ENCODE measurements at places on chromosomes 1 and 21.
A peak's percentile ranks its signal among the peaks of the same experiment; 100 is the strongest.

DNA sequence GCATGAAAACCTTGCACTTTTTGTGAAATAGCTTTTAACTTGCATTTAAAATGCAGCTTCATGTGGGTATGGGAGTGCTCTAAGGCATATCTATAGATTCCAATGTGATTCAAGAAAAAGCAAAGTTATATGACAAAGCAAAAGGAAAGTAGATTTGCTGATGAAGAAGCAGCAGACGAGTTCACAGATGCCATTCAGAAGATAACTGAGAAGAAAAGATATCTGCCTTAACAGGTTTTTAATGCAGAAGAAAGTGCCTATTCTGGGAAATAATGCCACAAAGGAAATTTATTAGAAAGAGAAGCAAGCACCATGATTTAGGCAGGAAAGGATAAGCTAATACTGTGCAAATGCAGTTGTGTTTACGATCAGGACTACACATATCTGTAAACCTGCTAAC is 68.1 kb downstream of the PHTF1 start:
- DNase-seq: no peak
- H3K27me3 ChIP-seq: no peaks in the 10 kb centered on the region

DNA sequence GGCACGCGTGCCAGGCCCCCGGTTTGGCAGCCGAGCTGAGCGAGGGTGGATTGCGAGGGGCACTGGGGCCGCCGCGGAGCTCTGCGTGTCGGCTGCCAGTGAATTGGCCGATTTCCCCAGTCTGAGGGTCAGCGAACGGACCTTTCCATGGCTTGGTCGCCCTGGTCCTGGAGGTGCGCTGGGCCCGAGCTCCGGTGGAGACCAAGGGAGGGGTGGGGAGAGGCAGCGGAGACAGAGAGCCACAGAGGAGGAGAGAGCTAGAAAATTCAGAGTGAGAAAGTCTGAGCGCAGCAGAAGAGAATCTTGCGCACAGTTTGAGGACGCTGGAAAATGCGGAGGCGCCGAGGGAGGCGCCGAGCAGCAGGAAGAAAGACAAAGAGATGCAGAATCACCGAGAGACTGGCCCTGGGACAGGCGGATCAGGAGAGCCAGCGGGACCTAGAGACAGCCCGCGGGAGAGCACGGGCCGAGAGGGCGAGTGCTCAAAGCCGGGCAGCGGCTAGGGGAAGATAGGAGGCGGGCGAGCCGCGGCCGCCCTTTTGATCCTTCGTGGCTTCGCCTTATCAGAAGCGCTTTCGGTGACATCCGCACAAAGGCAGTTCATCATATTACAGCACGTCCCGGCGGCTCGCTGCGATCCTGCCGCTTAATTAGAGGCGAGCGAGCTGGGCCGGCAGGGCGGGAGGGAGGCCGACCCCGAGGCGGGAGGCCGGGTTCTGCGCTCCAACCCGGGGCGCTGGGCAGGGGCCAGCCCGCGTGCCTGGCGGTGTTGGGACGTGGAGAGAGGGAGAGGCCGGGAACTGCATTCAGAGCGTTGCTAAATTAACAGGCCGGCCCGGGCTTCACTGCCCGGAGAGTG is 12.7 kb downstream of the PAX7 start:
- no peaks in the 10 kb centered on the region for H3K4me1 ChIP-seq
- H3K36me3 ChIP-seq: no peaks in the 10 kb centered on the region
- no peak for DNase-seq
- no peak overlapping the region for H3K27ac ChIP-seq
- peaks cover 97% of the 10 kb centered on the region for H3K27me3 ChIP-seq

GRCh38 chr1:37923551-37923889 is 23.3 kb downstream of the INPP5B start:
- no peaks in the 10 kb centered on the region for H3K27me3 ChIP-seq
- no peaks in the 10 kb centered on the region for H3K4me1 ChIP-seq
- H3K36me3 ChIP-seq: no peaks in the 10 kb centered on the region
- DNase-seq: no peak
- no peak overlapping the region for H3K4me3 ChIP-seq

- DNase-seq: no peak
- no peak overlapping the region for H3K27ac ChIP-seq
- no peaks in the 10 kb centered on the region for H3K4me1 ChIP-seq
- no peak overlapping the region for H3K4me3 ChIP-seq
- no peaks in the 10 kb centered on the region for H3K27me3 ChIP-seq
Measured at GRCh38 chr1:193318347-193318746, 131.9 kb upstream of the B3GALT2 start.

DNA sequence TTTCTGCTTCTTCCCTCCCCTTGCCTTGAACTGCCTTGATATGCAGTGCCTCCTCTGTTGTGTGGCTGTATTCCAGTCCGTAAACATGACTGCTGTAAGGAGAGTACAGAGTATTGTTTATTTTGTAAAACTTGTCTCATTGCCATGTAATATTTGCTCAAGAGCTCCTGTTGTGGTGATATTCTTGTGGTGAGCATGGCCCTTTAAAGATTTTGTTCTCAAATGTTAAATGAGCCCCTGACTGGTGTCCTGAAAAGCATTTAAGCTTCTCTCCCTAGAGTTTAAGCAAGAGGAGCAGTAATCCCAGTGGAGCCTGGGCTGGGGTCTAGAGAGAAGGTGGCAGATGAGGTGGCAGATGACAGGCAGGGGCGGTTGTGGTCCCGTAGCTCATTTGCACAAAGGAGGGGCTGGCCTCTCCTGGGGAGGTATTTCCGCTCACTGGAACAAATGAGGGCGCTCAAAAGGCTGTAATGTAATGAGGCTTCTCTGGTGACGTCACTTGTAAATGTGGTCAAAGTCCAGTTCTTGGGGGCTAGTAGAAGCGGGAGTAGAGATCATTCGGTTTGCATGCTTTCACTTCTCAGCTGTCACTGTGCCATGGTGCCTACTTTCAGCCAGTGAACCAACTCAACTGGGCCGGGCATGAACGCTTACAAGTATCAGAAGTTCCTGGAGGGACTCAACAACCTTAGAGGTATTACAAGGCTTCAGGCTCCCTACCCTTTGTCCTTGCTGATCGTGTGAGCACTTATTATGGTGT is 46.0 kb upstream of the MACF1 start:
- H3K4me1 ChIP-seq: peaks cover 15% of the 10 kb centered on the region
- no peak overlapping the region for H3K4me3 ChIP-seq
- no peaks in the 10 kb centered on the region for H3K27me3 ChIP-seq
- H3K27ac ChIP-seq: peak overlapping the region; percentile 73

DNA sequence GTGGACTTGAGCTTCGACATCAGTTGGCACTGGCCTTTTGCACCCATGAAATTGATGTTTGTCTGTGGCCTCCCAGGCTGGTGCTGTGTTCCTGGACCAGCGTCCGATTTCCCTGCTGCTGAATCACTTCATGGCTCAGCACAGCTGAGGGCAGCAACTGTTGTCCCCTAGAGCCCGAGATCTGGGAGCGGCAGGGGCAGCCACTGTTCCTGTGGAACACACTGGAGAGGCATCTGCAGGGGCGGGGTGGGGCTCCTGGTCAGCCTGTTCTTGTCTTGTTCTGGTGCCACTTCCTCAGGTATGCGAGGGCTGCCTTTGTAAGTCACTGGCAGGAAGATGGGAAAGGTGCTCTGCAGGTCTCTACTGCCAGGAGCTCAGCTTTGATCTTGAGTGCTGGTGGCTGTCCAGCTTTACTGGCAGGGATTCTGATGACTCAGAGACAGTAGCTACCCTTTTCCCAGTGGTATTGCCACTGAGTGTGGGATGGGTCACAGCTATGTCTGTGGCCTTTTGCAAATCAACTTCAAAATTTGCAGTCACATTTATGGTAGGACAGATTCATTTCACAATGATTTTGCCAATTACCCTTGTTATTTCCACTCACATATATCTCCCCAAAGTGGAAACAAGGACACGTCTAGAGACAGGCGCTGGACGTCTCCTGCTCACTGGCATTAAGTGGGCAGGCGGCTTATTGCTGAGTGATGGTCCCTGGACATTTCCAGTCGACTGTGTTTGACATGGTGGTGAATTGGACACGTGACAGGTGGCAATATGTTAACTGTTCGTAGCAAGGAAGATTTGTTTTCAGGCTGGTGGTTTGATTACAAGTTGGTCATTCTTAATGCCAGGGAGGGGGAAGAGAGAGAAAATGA is 15.3 kb downstream of the AGPAT3 start:
- no peak for DNase-seq
- peaks cover 12% of the 10 kb centered on the region for H3K4me1 ChIP-seq
- no peaks in the 10 kb centered on the region for H3K36me3 ChIP-seq
- H3K27me3 ChIP-seq: no peaks in the 10 kb centered on the region
- H3K27ac ChIP-seq: peak overlapping the region; percentile 26

- no peaks in the 10 kb centered on the region for H3K4me1 ChIP-seq
- no peaks in the 10 kb centered on the region for H3K36me3 ChIP-seq
- no peak overlapping the region for H3K4me3 ChIP-seq
- no peak for DNase-seq
Measured at GRCh38 chr1:237467320-237467719, 423.4 kb downstream of the ZP4 start.

GRCh38 chr1:26168410-26169197 is at the start of gene C1orf232:
TSS of gene C1orf232 (minus strand) at chr1:26168963. CDS start at chr1:26168499, 464 bp downstream.
- no peaks in the 10 kb centered on the region for H3K36me3 ChIP-seq
- H3K4me1 ChIP-seq: peaks cover 6% of the 10 kb centered on the region
- DNase-seq: no peak

DNA sequence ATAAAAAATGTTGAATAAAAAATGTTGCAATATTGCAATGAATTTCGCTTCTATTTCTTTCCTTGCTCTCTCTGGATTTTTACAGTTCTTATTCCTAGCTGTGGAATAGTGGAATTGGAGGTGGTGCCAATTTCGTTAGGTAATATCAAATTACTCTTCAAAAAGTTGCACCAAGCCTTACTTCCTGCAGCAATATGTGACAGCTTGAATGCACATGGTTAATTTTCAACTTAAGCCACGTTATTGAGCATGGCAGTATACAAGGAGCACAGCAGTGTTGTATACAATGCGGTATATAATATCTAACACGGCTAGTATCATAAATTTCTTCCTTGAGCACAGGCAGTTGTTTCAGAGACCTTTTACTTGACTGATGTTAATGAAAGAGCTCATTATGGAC is 152.5 kb downstream of the NOS1AP start:
- no peaks in the 10 kb centered on the region for H3K36me3 ChIP-seq
- H3K4me1 ChIP-seq: no peaks in the 10 kb centered on the region
- no peak overlapping the region for H3K27ac ChIP-seq
- no peaks in the 10 kb centered on the region for H3K27me3 ChIP-seq
- no peak for DNase-seq

- H3K36me3 ChIP-seq: no peaks in the 10 kb centered on the region
- no peaks in the 10 kb centered on the region for H3K4me1 ChIP-seq
- DNase-seq: no peak
- no peak overlapping the region for H3K27ac ChIP-seq
Measured at GRCh38 chr1:195637539-195637938, 970.7 kb downstream of the KCNT2 start.

Data from colonic mucosa (tissue), 4 donors.